ENCODE measurements at places on chromosomes 6 and 20.
A peak's percentile ranks its signal among the peaks of the same experiment; 100 is the strongest.

- no peak for DNase-seq
Measured at GRCh38 chr6:138292482-138292881, 74.2 kb upstream of the PBOV1 start.

- DNase-seq, result no peak
Measured at GRCh38 chr20:16821211-16822089, 73.3 kb downstream of the OTOR start.

GRCh38 chr20:49620364-49621240, 52.7 kb upstream of the PTGIS start:
- no peak for DNase-seq

- no peak for DNase-seq
Measured at GRCh38 chr6:113995634-113996033, 24.7 kb upstream of the HDAC2 start.

GRCh38 chr20:63254606-63255384, 532 bp upstream of the NKAIN4 start:
- DNase-seq, result no peak

GRCh38 chr6:25288518-25288917, 9.3 kb downstream of the CARMIL1 start:
- no peak for DNase-seq

GRCh38 chr6:148035806-148036390, 306.7 kb upstream of the SASH1 start:
- DNase-seq, result no peak

GRCh38 chr20:32523613-32524213, 61.4 kb downstream of the NOL4L start:
- no peak for DNase-seq

DNA sequence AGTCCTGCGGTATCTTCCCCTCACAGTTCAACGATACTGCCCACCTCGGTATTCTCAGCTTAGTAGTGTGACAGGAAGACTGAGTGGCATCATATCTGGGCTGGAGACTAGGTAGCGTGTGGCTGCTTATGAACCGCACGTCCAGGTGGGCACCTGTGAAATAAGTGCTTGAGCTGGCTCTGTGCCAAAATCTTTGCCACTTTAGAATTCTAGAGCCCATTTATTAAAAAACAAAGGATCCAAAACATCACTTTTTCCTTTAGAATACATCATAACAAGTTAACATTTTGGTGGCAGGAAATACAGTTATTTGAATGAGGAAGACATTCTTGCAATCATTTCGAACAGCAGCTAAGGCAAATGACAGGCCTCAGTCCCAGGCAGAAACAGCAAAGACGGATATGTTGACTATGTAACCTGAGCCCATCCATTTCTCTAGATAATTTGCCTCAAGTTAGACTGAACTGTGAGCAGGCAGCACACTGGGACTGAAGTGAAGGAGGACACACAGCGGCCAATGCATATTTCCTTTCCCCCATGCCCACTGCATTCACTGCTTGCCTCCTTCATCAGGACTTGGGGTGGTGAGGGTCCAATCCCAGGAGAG, 136.6 kb downstream of the GMDS start:
- no peak for DNase-seq

DNA sequence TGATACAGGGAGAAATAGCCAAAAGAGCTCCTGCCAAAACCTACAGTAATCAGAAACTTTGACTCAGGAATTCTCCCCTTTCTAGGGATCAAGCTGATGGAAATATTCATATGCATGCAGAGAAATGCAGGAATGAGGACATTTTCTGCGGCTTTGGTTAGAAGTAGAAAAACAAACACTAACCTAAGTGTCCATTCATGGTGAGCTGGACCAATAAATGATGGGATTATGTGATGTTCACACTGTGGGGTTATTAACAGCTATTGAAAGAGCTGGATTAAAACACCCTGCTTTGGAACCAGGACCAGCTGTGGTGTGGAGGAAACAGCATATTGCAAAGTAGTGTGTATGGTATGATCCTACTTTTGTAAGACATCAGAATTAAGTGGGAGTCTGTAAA, 143.1 kb downstream of the SYCP2 start:
- DNase-seq, result no peak

GRCh38 chr20:51340451-51340840, 202.1 kb downstream of the NFATC2 start:
- DNase-seq, result no peak

DNA sequence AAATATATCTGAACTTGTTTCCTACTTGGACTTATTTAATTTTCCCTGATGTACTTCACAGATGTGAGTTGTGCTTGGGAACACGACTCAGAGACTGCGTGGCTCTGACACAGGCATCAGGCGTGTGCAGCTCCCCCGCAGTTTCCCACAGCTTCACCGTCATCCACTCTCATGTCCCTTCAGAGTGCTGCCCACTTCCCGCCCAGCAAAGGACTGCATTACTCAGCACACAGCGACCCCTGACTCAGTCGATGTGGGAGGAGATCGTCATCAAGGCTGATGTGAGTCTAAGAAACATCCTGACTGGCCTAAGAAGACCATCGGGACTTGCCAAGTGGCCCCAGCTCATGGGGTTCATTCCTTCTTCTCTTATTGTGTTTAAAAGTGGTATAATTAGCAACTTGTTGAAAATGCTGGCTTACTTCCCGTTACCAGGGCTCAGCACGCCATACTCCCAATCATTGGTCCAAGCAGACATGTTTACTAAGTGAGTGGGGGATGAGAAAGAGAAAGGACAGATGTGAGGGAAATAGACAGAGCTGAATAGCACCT, 539.4 kb upstream of the JARID2 start:
- DNase-seq, result peak; percentile 79

DNA sequence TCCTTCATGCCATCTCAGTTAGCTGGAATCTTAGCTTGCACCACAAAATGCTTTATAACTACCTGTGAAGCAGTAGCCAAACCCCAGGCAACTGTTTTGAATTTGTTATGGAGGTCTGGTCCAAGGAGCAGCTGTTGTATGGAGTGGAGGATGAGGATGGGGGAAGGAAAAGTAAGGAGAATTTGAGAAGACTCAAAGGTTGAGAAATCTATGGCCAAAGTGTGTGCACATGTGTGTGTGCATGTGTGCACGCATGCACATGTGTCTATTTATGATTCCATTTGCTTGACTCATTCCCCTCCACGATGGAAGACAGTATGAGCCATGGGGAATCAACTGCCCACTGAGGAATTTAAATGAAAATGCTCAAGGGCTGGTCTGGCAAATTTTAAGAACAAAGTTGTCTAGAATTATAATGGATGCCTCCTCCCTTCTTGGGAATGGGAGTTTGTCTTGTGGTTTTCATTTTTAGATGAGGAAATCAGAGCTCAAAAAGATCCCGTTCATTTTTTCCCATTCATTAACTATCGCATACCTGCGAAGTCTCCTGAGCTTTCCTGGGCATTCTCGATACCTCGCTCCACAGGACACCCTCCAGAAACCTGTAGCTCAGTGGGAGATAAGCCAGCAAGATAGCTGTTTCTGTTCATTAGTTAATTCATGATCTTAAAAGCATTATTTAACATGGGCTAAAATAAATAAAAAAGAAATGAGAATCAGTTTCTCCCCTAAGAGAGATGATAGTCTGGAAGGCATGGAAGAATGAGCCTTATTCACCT, 152.3 kb upstream of the NEDD9 start:
- DNase-seq, result no peak

DNA sequence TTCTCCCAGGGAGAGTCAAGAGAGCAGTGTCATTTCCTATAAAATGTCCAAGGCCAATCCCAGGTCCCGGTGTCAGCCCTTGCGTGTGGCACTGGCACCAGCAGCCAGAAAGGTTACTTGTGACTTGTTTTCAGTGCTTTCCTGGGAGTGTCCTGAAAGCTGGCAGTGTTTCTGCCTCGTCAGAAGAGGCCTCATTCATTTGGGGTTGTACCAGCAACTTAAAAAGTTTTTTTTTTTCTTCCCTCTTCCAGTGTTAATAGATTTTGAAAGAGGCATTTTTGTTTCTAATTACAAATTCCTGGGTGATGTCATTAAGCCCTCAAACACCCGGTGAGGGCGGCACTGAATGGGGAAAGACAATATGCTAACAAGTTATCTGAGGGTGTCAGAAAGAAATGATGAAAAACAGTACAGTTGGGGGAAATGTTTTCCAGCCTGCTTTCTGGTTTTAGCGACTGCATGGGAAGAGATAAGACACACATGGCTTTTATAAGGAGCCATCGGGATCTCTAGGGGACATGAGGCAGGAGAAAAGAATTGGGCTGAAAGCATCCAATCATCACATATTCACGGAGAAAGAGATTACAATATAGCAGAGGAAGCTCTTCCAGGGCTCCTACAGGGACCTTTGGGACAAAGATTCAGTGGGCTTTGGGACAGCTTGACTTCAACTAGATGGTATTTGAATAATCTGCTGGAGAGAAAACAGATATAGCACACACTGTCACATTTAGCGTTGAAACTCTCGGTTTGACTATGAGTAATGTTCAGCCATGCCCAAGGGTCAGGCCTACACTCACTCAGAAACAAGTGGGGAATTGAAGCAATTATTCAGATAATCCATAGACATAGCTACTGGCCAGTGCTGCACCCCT, 153.0 kb downstream of the BCAS1 start:
- DNase-seq, result no peak

- DNase-seq, result no peak
Measured at GRCh38 chr6:92024110-92024509, 1395.2 kb downstream of the EPHA7 start.

GRCh38 chr6:40788661-40789655, 201.8 kb upstream of the LRFN2 start:
- DNase-seq, result peak; percentile 1

- peak; percentile 32 for DNase-seq
Measured at GRCh38 chr20:325889-326644, 715 bp downstream of the SOX12 start.

DNA sequence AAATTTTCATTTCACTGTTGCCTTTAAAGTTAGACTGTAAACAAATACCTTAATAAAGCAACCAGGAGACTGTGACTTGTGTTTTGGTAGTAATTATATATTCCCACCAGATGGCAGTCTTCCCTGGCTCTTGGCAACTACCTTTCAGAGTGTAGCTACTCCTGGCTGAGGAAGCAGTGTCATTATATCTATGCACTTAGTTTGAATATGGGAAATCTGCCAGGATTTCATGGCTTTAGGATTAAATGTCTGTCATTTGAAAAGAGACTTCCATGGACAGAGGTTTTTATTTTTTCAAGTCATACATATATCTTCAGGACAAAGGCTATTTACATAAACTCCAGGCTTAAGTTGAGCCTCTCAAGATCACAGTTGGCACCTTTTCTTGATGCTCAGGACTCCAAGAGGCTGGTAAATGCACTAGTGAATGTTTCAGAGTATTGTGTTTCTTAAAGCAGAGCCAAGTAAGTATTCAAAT, 160.1 kb downstream of the C6orf58 start:
- no peak for DNase-seq

- DNase-seq, result no peak
Measured at GRCh38 chr6:21599051-21599696, 5.6 kb downstream of the SOX4 start.

GRCh38 chr6:144899161-144899560, 614.0 kb downstream of the UTRN start:
- no peak for DNase-seq

DNA sequence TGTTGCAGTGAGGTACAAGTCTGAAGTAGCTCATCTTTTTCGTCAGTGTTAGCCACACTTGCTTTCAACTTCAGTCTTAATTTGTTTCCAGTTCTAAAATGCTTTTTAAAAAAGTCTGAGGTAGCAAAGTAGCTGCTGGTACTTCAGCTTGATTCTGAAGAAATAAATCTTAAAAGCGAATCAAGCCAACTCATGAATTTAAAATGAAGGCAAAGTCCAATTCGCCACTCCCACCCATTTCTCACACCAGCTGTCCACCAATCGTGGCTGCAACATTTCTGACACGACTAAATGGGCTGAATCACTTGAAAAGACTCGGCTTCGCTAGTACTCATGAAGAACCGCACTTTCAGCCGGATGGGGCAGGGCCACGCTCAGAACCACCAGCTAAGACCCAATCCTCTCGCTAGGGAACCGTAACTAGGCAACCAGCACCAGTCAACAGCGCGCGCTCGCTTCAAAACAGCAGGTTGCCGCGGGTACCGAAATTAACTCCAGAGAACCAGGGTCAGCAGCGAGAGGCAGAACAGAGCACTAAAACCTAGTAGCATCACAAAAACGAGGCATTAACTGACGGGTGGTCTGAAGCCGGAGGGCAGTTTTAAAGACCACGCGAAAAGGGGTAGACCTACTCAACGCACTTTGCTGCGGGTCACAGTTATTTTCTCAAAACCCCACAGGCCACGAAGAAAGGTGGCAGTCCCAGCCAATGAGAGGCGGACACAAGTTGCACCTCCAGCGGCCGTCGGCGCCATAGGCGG, 900 bp downstream of the BCLAF1 start:
- peak; percentile 92 for DNase-seq

- DNase-seq, result no peak
Measured at GRCh38 chr20:34022839-34023234, 29.1 kb downstream of the RALY start.

- no peak for DNase-seq
Measured at GRCh38 chr20:62197311-62197710, 14.5 kb downstream of the MTG2 start.

- DNase-seq, result no peak
Measured at GRCh38 chr6:125001684-125002405, 39.6 kb downstream of the RNF217 start.

- DNase-seq, result no peak
Measured at GRCh38 chr6:80133020-80133419, 26.5 kb downstream of the BCKDHB start.

DNA sequence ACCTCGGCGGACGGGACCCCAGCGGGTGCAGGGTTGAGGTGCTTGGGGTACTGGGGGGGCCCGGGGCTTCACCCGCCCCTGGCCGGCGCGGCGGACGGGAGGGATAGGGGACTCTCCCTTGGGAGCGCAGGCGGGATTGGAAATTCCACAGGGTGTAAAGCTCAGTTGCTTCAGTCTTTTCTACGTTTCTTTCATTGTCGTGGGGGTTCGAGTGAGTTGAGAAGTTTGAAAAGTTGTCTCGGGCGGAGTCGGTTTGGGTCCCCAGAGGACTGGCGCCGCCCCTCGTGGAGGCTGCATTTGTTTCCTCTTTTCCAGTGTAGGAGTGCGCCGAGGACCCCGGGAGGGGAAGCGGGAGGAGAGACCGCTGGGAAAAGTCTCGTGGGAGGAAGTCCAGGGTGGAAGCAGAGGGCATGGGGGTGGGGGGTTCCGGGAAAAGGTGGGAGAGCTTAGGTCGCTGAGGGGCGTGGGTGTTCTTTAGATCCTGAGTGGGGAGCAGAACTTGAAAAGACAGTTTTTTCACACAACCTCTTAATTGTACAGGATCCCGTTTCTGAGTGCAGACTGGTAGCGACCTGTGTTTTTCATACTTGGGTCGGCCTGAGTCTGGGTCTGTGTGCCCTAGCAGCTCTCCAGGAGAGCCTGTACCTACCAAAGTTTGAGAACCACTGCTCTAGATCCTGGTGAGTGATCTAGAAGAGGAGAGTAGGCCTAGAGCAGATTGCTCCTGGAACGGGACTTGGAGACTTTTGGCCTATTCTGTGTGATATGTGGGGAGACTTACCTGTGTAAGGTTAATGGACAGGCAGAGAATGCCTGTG, 495 bp downstream of the FAM83B start:
- DNase-seq, result no peak

Measured in stimulated activated naive CD4-positive, alpha-beta T cell treated with Interleukin-2 at 50 U/mL for 16 hours (primary cell).